Endodermal cell (in vitro differentiated cells): ENCODE measurements at places on chromosomes 3 and 15. TPM values are rescaled to one million over a fixed set of nuclear protein-coding genes. Genes with fewer than 3 reads are reported as not detected.

DNA sequence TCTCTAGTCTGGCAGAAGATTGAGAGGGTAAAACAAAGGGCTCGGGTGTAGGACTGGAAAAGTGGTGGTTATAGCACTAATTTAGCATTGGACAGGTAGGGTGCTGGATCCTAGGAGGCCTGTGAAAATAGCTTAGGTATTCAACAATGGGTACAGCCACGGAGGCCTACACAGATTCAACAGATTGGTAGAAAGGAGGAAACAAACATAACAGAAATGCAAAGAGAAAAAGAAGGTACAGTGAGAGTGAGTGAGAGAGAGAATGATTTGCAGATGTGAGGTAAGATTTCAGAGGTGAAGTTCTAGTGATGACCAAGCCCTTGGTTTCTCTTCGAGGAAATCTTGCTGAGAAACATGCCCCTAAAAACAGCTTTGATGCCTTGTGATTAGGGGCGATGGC, 37.9 kb downstream of the ADIPOQ start:
- DNase-seq: no peak

DNA sequence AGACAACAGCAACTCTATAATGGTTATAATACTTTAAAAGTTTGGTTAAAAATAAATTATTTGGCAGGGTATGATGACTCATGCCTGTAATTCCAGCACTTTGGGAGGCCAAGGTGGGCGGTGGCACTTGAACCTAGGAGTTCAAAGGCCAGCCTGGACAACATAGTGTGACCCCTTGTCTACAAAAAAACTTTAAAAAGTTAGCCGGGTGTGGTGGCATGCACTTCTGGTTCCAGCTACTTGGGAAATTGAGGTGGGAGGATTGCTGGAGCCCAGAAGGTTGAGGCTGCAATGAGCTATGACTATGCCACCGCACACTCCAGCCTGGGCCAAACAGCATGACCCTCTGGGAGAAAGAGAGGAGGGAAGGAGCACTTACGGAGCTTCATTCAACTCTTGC, 7.7 kb upstream of the TRPC1 start:
- DNase-seq: no peak

DNA sequence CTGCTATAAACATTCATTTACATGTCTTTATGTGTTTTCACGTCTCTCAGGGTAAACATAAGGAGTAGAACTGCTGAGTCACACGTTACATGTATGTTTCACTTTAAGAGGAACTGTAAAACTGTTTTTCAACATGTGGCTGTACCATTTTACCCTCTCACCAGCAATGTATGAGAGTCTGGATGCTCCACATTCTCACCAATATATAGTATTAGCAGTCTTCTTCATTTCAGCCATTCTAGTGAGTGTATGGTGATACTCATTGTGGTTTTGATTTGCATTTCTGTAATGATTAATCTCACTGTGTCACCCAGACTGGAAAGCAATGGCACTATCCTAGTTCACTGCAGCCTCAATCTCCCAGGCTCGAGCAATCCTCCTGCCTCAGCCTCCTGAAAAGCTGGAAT, 37.1 kb downstream of the PHC3 start:
- DNase-seq: no peak

DNA sequence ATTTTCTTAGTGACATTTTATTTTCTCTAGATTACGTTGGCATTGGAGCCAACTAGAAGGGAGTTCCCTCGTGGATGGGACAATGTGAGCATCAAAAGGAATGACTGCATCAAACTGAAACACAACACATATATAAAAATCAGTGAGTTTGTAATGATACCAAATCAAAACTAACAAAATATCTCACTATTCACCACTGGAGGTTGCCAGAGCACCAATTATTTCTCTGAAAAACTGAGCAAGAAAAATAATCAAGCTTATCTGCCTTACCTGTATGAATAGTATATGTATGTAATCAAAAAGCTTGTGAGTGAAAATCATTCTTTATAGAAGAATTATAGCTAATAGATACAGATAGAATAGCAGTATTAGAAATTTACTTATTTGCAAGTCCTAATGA, 46.8 kb upstream of the OTOL1 start:
- DNase-seq: no peak

DNA sequence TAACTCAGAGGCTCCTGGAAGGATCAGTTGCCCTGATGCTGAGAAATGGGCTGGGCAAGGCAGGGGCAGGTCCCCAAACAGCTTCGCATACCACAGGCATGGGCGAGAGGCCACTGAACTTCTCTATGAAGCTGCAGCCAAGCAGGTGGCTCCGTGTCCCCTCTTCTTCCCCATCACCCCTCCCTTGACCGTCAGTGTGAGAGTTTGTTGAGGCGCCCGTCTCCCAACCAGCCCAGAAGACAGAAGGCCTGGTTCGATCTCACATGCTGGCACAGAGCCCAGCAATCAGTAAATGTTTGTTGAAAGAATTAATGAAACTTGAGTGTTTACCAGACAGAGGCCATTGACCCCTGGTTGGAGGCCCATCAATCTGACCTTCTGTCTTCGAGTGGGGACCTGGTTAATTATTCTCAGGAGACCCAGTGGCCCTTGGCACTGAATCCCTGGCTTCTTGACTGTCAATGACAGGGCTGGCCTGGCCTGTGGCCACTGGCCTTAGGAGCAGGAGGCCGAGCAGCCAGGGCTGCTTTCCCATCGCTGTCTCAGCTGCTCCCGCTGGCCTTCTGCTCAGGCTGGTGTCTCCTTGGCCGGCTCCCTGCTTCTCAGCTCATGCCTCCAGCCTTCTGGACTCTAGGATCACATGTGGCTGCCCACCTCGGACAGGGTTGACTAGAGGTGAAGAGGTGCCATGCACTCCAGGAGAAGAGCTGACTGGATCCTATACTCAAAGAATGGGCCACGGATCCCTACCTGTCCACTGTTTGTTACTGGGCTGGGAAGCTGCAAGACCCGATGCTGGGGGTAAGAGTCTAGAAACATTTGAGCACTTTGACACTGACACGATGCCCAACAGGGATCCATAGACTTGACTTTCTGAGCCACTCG, 113.4 kb downstream of the ASB7 start:
- DNase-seq: no peak

- DNase-seq: no peak
These were observed 52.7 kb upstream of the DCBLD2 start for GRCh38 chr3:98954242-98954641.

DNA sequence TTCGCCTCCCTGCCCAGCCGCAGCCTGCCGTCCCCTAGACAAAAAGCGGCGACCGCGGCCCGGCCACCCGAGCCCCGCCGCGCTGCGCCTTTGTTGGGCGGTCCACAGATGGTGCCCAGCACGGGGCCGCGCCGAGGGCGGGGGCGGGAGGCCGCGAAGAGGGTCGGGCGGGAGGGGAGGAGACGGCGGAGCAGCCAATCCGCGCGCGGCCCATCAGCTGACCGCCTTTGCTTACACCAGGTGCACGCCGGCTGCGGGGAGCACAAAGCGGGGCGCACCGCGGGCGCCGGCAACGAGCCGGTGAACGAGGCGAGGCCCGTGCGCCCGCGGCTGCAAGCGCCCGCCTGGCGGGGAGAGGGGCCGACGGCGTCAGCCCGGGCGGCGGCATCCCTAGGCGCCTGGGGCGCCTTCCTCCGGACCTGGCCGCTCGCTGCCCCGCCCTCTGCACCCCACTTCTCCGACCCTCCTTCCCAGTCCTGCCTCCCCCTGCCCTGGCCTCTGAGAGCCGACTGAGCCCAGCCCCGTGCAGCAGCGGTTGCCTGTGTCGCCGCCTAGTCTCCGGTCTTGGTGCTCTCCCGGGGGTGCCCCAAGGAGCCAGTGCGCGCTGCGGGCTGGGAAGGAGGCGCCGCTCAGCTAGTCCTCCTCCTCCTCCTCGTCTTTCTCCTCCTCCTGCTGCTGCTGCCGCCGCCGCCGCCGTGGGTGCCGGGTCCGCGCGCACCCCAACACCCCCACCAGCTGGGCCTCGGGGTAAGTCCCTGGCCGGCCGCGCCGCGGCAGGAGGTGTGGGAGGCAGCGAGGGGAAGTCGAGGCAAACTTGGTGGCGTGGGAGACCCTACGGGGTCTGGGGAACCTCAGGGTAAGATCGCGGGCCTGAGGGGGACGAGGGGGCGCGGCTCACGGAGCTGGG, at the start of gene LRRN1:
TSS of gene LRRN1 (plus strand) at position 259 of the 907 bp plus-strand sequence. CDS start 45,211 bp downstream, outside the sequence.
- peak; percentile 96 for DNase-seq

- no peak for DNase-seq
These were observed 190.4 kb upstream of the TSC22D2 start for GRCh38 chr3:150217691-150218090.

GRCh38 chr15:72845981-72846383, 62.4 kb upstream of the ADPGK start:
- DNase-seq: no peak

- no peak for DNase-seq
These were observed 30.5 kb downstream of the EDEM1 start for GRCh38 chr3:5217824-5218595.

GRCh38 chr3:47622671-47623461, 44.2 kb upstream of the CSPG5 start:
- no peak for DNase-seq

GRCh38 chr3:11976976-11977375, 27.2 kb upstream of the SYN2 start:
- DNase-seq: no peak

GOLGA8G gene
- not detected in 2 replicates for total RNA-seq

SPTSSB gene
- 1.9 and 2.3 TPM in 2 replicates for total RNA-seq

POPDC2 gene
- total RNA-seq: 0.40 to 0.95 TPM (median 0.59 TPM) in 3 replicates

ITIH1 gene
- total RNA-seq: not detected in 2 replicates

NISCH gene
- total RNA-seq: 156 to 175 TPM (median 160 TPM) in 3 replicates

LCTL gene
- 0.77 and 0.99 TPM in 2 replicates for total RNA-seq
